Bladder microvascular endothelial cell (primary cell): ENCODE measurements at places on chromosomes 2 and 18. TPM values are rescaled to one million over a fixed set of nuclear protein-coding genes. Genes with fewer than 3 reads are reported as not detected.

CHN1 gene
- 11.5 and 22.6 TPM in 2 replicates for total RNA-seq

THUMPD2 gene
- total RNA-seq: 4.7 and 11.3 TPM in 2 replicates

CPO gene
- total RNA-seq: 0.19 TPM in 1 of 2 replicates, not detected in the other

DYNAP gene
- not detected in 2 replicates for total RNA-seq

TUBB8B gene
- not detected in 2 replicates for total RNA-seq

MOGAT1 gene
- not detected in 2 replicates for total RNA-seq

ACTG2 gene
- total RNA-seq: 0.81 TPM in 1 of 2 replicates, not detected in the other

PLGLB1 gene
- total RNA-seq: 0.16 and 5.9 TPM in 2 replicates

NDUFB3 gene
- 98.4 and 108 TPM in 2 replicates for total RNA-seq

SOCS6 gene
- total RNA-seq: 15.7 and 26.9 TPM in 2 replicates

C2orf81 gene
- total RNA-seq: 0.13 and 0.16 TPM in 2 replicates

HSPE1 gene
- total RNA-seq: 71.2 and 79.2 TPM in 2 replicates

DAPL1 gene
- total RNA-seq: not detected in 2 replicates

LCT gene
- total RNA-seq: under 0.01 TPM in 1 of 2 replicates, not detected in the other

TFCP2L1 gene
- under 0.01 TPM in 1 of 2 replicates, not detected in the other for total RNA-seq

UGT1A9 gene
- total RNA-seq: not detected in 2 replicates

LONRF2 gene
- total RNA-seq: under 0.01 TPM in 1 of 2 replicates, not detected in the other

MOCOS gene
- 0.19 and 0.32 TPM in 2 replicates for total RNA-seq

RNPEPL1 gene
- total RNA-seq: 24.8 and 49.9 TPM in 2 replicates

MRPL30 gene
- total RNA-seq: 23.3 and 32.9 TPM in 2 replicates

SERPINB12 gene
- total RNA-seq: not detected in 2 replicates

CHRNA1 gene
- total RNA-seq: 0.16 and 6.0 TPM in 2 replicates

INHA gene
- total RNA-seq: not detected in 2 replicates

TSN gene
- total RNA-seq: 40.6 and 90.7 TPM in 2 replicates

MDH1B gene
- 0.16 and 0.19 TPM in 2 replicates for total RNA-seq

LHCGR gene
- total RNA-seq: not detected in 2 replicates

SPEG gene
- total RNA-seq: 0.44 and 0.65 TPM in 2 replicates

DSC2 gene
- total RNA-seq: 0.13 and 0.49 TPM in 2 replicates

FMNL2 gene
- 18.6 and 57.6 TPM in 2 replicates for total RNA-seq

PTPN2 gene
- total RNA-seq: 14.4 and 24.0 TPM in 2 replicates

RPS27A gene
- total RNA-seq: 578 and 669 TPM in 2 replicates

RGPD3 gene
- total RNA-seq: under 0.01 and 0.19 TPM in 2 replicates

IL1R2 gene
- not detected in 2 replicates for total RNA-seq

TGOLN2 gene
- total RNA-seq: 60.1 and 127 TPM in 2 replicates

CHST9 gene
- not detected in 2 replicates for total RNA-seq

DSG2 gene
- total RNA-seq: 3.4 and 5.9 TPM in 2 replicates

SULT1C4 gene
- total RNA-seq: 7.6 and 82.8 TPM in 2 replicates

SERPINB11 gene
- total RNA-seq: not detected in 2 replicates

ASB3 gene
- total RNA-seq: 15.9 and 30.3 TPM in 2 replicates

ATOH8 gene
- total RNA-seq: 25.1 and 31.7 TPM in 2 replicates

FRZB gene
- under 0.01 and 0.13 TPM in 2 replicates for total RNA-seq

STPG4 gene
- total RNA-seq: 0.16 and 0.31 TPM in 2 replicates

CAMKMT gene
- total RNA-seq: 2.6 and 4.7 TPM in 2 replicates

RND3 gene
- total RNA-seq: 32.2 and 104 TPM in 2 replicates

ALPI gene
- not detected in 2 replicates for total RNA-seq

TSPYL6 gene
- not detected in 2 replicates for total RNA-seq

SF3B6 gene
- 108 and 113 TPM in 2 replicates for total RNA-seq

GPR155 gene
- total RNA-seq: 0.81 and 2.8 TPM in 2 replicates

ERMN gene
- total RNA-seq: not detected in 2 replicates

SDC1 gene
- total RNA-seq: 0.65 and 1.4 TPM in 2 replicates

MC4R gene
- not detected in 2 replicates for total RNA-seq

FASTKD2 gene
- 21.0 and 55.6 TPM in 2 replicates for total RNA-seq

RIT2 gene
- total RNA-seq: not detected in 2 replicates
